Occipital lobe (tissue), 3 donors: ENCODE measurements at places on chromosomes 7 and 10.

DNA sequence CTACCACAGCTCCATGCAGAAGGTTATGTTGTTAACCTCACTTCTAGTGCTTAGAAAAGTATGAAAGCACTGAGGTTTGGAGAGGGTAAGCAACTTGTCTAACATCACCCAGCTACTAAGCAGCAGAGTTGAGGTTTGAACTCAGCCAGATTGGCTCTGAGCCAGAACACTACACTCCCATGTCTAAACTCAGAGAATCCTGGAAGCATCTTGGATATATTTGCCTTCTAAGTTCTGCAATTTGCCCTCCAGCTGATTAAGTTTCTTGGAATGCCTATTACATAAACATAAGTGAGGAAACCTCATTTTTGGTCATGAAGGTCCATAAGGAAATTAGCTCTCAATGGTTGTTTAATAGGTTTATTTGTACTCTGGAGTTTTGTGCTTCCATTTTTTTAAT, 78.1 kb upstream of the PHYHIPL start:
- DNase-seq: no peak

GRCh38 chr7:24337180-24337579, 53.2 kb downstream of the NPY start:
- no peak for DNase-seq

- DNase-seq: no peak
Observed at GRCh38 chr10:128835361-128835760, 631.7 kb upstream of the MGMT start.

GRCh38 chr10:36504758-36505157, 620.6 kb upstream of the ANKRD30A start:
- DNase-seq: no peak

GRCh38 chr7:82158327-82158726, 285.2 kb downstream of the CACNA2D1 start:
- DNase-seq: no peak

- no peak for DNase-seq
Observed at GRCh38 chr7:45574669-45575500, 717 bp downstream of the ADCY1 start.

GRCh38 chr10:68402276-68402675, 4.8 kb downstream of the RUFY2 start:
- no peak for DNase-seq

- no peak for DNase-seq
Observed at GRCh38 chr7:92569137-92569536, 21.1 kb downstream of the FAM133B start.

DNA sequence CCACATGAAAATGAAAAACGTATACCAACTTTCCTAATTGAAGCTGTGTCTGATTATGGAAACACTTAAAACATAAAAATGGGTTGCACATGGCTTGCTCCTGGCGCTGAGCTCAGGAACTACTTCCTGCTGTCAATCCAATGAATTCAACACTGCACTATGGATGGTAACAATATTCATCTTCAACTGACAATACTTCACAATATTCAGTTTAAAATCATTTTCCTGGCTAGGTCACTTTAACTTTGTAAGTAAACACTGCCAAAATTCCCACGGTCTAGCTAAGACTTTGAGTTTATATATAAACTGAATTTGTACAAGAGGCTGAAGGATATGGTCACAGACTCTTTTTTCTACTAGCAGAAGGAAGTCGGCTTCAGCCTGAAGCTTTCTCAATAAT, 556.9 kb downstream of the TNS3 start:
- no peak for DNase-seq

DNA sequence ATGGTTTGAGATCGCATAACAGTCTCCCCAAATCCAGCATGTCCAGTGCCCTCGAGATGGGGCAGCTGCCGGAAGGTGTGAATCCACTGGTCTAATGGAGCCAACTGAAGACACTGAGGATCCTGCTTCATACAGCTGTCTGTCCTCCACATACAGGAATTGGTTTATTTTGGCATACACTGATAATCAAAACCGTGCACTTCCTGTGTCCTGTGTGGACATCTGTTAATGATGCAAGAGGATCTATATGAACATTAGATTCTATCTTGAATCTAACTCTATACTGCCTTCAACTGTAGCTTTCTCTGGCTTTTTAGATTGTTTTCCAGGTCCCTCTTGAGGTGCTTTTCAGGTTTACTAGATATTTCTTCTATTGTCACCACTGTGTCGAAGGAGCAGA, 3.0 kb upstream of the JAZF1 start:
- DNase-seq: no peak

- no peak for DNase-seq
Observed at GRCh38 chr7:115023219-115023618, 101.3 kb downstream of the MDFIC start.
